ENCODE measurements at places on chromosomes 16 and 17.

- DNase-seq, result no peak
Observed at GRCh38 chr17:48051706-48052486, 3.7 kb downstream of the NFE2L1 start.

DNA sequence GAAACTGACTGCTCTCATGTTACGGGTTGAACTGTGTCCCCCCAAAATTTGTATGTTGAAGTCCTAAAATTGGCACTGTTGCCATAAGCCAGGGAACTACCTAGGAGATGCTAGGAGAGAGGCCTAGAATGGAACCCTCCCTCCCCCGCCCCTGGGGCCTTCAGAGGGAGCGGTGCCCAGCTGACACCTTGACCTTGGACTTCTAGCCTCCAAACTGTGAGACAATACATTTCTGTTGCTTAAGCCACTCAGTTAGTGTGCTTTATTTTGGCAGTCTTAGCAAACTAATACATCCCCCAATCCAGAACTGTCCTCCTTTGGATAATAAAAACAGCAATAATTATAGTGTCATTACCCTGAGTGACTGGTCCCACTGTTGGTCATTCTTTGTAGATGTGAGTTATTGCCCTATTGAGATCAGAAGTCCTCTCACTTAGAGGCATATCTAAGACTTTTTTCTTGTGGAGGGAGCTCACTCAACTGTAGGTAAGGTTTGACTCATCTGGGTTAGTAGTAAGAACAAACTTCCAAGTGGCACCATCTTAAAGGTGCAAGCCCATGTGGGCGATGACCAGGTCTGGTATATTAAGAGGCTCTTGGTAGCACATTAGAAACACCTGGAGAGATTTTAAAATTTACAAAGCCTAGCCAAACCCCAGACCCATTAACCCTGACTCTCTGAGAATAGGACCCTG lies 93.0 kb upstream of the HLF start:
- DNase-seq, result no peak

GRCh38 chr17:58630883-58631522 lies 60.8 kb downstream of the TEX14 start:
- no peak for DNase-seq

DNA sequence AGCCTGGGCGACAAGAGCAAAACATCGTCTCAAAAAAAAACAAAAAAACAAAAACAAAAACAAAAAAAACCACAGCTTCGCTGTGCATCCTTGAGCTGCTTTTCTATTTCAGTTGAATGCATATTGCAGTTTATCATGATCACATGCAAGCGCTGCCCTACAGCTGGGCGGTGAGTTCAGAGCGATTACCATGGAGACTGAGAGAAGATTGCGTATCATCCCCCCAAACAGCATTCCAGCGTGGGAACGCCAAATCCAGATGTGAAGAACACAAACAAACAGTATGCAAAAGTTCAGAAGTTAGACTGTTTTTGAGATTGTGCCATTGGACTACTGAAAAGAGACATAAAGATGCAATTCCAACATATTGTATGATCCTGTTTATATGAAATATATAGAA lies 15.1 kb upstream of the SLC52A1 start:
- no peak for DNase-seq

DNA sequence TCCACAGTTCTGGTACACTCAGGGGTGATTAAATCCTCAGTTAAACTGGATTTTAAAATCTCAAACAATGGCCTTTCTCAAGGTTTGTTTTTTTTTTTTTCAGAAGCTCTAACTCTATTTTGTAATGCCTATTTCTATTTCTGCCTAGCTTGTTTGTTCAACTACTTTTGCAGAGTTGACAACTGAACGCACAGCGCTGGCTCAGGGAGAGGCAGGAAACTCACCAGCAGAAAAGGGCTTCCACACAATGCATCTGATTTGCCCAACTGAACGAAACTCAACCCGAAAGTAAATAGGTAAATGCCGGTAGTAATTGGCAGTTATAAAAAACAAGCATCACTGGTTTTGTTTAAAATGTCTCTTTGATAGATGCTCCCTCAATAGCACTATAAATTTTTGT lies 52.7 kb upstream of the CNEP1R1 start:
- no peak for DNase-seq

- no peak for DNase-seq
Observed at GRCh38 chr16:12398029-12398682, 405.5 kb downstream of the CPPED1 start.

GRCh38 chr16:27165576-27165975 lies 37.8 kb upstream of the KDM8 start:
- DNase-seq, result no peak

- no peak for DNase-seq
Observed at GRCh38 chr16:89412811-89413210, 77.5 kb downstream of the ANKRD11 start.

- DNase-seq, result no peak
Observed at GRCh38 chr17:82921426-82921825, 81.6 kb upstream of the ZNF750 start.

DNA sequence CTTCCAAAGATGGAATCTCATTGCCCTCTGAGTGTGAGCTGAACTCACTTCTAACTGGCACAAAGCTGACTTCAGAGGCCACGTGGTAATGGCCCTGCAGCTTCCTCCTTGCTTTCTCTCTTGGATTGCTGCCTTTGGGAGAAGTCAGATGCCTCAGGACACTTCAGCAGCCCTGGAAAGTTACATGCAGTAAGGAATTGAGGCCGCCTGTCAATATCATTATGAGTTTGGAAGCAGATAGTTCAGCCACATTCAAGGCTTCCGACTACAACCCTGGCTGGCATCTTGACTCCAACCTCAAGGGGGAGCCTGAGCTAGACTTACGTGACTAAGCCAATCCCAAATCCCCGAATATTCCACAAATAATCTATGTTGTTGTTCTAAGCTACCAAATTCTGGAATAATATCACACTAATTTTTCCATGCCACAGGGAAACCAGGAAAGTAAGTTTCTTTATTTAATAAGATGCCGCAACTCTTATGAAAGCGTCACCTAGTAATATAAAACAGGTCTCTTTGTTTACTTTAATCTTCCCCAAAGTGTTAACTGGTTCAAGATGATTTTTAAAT lies 13.6 kb downstream of the CEP20 start:
- no peak for DNase-seq

- no peak for DNase-seq
Observed at GRCh38 chr17:14119546-14119945, 50.2 kb downstream of the COX10 start.

DNA sequence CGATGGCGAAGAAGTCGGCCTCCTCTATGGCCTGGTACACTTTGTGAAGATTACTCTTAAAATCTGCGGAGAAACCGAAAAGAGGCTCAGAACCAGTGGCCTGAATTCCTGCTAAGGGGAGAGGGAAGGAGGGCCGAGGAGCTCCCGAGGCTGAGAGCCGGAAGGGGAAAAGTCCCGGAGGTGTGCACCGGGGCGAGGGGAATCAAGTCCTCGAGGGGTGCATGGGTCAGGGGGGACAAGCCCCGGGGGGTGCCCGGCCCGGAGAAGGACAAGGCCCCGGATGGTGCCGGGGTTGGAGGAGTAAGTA lies 495 bp downstream of the PARN start:
- no peak for DNase-seq

GRCh38 chr16:17770104-17770503 lies 299.3 kb upstream of the XYLT1 start:
- DNase-seq, result no peak

- DNase-seq, result no peak
Observed at GRCh38 chr17:68381076-68381900, 76.0 kb downstream of the WIPI1 start.

DNA sequence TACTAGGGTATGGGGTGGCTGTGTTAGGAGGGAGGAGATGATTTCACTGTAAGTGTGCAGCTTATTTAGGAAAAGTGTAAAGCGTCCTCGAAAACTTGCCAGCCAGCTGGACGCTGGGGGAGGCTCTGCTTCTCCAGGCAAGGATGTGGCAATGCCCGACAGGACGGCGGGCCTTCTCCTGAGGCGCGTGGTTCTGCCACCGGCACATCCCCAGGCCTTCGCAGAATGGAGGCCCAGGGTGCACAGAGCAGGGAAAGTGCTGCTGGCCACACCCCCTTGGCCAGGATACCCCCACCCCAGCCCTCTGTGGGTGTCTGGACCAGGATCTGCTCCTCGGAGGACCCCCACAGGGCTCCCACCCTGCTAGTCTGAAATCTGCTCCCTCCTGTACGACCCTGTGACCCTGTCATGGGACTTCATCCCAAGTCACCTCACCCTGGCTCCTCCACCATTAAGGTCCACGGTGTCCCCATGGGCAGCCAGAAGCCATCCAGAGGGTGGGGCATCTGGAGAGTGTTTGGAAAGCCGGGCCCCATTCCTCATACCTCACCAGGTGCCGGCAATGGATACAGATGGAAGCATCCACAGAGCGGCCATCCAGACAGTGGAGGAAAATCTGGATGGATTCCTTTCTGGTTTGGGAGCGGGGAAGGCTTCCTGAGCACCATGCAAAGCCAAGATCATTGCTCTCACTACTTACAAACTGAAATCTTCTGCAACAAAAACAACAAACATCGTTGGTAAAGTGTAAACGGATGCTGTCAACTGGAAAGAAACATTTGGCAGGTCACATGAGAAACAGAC lies 9.2 kb upstream of the SRRM2 start:
- no peak for DNase-seq

GRCh38 chr17:77487677-77488530 lies 347.1 kb downstream of the SEC14L1 start:
- DNase-seq, result no peak

DNA sequence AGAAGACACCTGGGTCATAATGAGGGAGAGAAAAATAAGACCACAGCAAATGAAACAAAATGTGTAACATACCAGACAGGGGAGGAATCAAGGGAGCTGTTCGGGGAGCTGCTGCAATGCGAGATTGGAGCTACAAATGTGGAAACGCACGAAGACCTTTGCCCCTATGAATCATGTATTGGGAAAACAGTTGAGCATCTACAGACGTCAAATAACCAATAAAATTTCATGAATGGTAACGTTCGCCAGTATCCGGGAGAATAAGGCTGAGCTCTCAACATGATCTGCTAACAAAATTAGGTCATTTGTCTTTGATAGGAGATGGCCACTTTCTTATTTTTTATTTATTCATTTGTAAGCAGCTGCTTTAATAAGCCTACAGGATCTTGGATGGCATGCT lies 486.2 kb upstream of the RBFOX1 start:
- DNase-seq, result no peak
